ENCODE measurements at places on chromosomes 1 and 21.

GRCh38 chr1:87961992-87962391 lies 633.3 kb downstream of the LMO4 start:
- DNase-seq: no peak

DNA sequence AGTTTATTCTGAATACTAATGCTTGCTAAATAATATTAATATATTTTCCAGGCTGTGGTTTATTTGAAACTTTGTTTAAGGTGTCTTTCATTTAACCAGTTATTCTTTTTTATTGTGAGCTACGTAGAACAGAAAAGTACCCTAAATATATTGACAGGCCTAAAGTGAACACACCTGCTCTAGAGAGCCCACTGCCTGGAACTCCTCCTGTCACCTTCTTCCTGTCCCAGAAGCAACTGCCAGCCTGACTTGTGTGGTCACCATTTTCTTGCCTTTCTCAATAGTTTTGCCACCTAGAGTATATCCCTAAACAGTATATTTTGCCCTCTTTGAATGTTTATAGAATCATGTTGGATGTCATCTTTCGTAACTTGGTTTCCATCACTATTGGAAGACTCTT lies 48.5 kb downstream of the SCCPDH start:
- no peak for DNase-seq

DNA sequence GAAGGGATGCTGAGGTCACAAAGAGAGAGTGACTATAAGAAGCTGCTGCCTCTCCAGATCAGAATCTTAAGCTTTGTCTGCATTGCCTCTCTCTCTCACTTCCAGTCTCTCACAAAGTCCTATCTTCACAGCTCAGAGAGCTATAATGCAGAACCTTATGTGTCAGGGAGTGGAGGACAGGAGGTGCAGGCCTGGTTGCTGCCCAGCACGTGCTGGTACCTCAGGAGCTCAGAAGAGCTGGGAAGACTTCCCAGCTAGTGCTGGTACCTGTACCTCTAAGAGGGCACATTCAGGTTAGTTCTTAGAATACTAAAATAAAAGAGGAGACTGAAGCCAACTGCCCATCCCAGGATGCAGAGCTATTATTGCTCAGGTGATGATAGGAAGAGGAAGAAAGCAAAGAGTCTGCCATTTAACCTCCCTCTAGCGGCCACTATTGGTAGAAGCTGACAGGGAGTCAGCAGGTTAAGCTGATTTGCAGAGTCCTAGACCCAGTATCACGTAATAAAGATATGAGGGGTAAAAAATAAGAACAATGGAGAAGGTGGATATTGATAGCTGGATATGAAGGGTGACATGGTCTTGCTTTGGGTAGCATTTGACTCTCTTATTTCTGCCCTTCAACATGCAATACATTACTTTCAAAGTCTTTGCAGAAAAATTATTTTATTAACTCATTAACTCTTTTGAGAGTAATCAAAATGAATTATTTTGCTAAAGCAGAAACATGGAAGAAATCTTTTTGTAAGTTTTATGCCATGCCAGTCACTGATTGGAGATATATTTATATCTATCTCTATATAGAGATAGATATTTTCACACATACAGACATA lies 138.1 kb upstream of the HMCN1 start:
- peak; percentile 82 for DNase-seq

- no peak for DNase-seq
These were observed 14.2 kb downstream of the RGS1 start for GRCh38 chr1:192589813-192590212.

GRCh38 chr1:150718225-150718891 lies 2.3 kb downstream of the HORMAD1 start:
- DNase-seq: no peak

DNA sequence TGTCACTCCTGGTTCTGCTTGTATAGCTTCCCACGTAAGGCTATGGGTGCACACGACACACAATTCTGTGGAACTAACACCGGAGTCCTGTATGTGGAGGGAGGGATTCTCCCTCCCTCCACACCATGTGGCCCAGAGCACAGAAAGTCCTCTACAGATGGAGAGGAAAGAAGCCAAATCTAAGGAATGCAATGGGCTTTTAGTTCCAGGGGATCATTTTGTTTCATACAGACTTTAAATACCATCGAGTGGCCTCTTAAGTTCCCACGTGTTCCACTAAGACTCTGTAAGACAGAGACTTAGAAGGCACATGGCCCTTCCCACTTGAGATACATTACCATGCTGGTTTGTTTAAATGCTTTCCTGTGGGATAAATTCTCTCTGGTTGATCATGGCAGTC lies 156.0 kb downstream of the TGFB2 start:
- DNase-seq: no peak

- DNase-seq: no peak
These were observed 465.8 kb upstream of the PLXNA2 start for GRCh38 chr1:208709981-208710380.

DNA sequence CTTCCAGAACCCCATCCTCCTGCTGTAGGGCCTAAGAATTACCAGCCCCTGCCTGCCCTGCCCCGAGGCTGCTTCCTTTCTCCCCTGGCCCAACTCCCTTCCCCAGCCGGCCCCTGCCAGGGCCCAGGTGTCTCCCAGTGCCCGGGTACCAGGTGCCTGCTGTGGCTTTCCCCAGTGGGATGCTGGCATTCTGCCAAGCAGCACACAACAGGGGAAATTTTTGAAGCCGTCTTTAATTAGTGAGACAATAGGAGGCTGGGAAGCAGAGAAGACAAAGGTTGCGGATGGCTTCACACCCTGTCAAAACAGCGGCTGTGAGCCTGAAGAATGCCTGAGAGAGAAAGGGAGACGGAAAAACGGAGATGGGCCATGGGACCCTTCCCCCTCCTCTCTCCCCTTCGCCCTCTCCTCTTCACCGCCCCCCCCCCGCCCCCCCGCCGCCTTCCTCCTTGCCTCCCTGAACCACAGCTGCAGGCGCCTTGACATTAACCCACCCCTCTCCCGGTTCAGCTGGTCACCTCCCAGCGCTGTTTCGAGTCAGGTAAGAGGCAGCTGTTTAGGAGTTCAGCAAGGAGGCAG lies 33.6 kb downstream of the LRRN2 start:
- DNase-seq: no peak

- no peak for DNase-seq
These were observed 3.8 kb upstream of the TMEM222 start for GRCh38 chr1:27318136-27318535.

- DNase-seq: no peak
These were observed 26.4 kb upstream of the PLA2G4A start for GRCh38 chr1:186802388-186802787.

GRCh38 chr1:31183927-31184554 lies 55.6 kb downstream of the NKAIN1 start:
- peak; percentile 28 for DNase-seq

- DNase-seq: no peak
These were observed 51.7 kb upstream of the POU3F1 start for GRCh38 chr1:38098101-38098847.

- no peak for DNase-seq
These were observed 143.1 kb downstream of the PLPP3 start for GRCh38 chr1:56436296-56436695.

DNA sequence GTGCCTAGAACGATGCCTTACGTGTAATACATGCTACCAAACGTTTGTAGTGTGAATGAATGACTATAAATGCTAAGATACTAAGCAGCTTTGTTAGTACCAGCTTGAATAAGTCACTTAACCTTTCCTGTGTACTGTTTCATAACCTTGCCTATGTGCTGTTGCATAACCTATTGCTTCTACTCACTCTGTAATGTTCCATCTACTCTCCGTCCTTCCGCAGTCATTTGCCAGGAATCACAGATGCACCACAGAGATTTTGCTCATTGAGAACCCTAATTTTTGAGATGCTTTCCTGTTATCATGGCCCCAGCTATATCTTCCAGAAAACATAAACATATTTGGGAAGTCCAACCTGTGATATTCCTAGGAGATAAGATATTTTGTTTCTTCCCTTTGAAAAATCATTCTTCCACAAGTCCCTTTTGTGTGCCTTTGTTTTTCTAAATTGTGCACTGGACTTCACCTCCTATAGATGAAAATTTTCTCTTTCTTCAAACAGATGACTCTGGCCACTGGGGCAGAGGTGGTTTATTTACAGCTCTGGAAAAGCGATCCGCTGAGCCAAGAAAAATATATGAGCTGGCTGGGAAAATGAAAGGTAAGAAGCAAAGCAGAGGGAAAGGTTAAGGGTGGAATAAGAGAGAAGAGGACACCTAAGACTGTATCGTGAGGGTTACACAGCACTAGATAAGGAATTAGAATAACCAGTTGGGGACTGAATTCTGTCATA lies 44.8 kb downstream of the CHD1L start:
- DNase-seq: no peak

GRCh38 chr1:57551476-57551875 lies 127.6 kb upstream of the DAB1 start:
- DNase-seq: no peak

GRCh38 chr1:212188599-212189351 lies 96.4 kb upstream of the PPP2R5A start:
- peak; percentile 24 for DNase-seq

GRCh38 chr1:212853658-212854057 lies 4.4 kb upstream of the FLVCR1 start:
- DNase-seq: no peak

DNA sequence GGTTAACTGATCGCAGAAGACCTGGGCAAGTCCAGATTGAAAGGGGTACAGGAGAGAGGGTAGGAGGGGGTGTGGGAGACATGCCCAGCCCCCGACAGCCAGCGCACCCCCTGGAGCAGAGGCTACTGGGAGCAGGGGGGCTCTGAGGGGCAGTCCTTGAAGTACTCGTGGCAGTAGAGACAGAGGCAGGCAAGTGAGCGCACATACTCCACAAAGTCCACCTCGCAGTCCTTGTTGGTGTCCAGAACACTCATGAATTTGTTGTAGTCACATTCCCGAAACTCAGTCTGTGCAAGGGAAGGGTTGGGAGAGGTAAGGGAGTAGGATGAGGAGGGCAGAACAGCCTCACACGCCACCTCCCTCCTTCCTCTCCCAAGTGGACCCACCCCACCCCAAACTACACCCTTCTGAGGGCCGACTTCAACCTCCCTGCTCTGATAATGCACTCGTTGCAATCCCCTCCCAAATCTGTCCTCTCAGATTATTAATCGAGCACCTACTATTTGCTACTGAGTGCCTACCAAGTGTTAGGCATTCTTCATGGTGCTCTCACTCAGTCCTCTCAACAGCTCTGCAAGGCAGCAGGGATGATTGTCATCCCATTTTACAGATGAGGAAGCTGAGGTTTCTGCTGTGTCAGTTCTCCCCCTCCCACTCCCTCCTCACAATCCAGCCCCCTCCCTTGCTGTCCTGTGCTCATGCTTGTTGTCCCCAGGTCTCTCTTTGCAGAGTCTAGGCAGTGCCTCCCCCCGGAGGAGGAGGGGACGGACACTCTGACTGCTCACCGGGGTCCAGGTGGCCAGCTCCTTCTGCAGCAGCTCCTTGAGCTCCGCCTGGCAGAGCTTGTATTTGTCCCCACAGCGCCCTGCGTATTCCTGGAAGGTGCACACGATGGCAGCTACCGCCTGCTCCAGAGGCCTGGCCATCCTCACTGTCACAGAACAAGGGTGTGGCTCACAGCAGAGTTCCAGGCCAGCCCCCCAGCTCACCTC lies 1.2 kb downstream of the S100A3 start:
- DNase-seq: no peak

DNA sequence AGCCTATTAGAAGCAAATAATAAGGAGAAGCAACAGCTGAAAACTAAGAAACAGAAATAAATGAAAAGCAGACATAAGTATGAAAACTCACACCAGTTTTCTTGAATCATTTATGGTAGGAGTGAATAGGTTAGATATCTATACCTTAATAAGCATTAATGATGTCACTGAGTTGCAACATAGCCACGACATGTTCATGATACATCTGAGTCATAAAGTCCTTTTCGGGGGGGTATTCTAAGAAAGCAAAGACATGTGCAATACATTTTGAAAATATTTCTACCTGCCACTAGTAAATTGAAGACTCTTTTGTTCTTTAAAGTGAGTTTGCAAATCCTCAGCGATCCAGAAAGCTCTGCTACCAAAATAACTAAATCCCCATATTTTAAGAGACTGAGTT lies 7.2 kb downstream of the CD34 start:
- DNase-seq: no peak

DNA sequence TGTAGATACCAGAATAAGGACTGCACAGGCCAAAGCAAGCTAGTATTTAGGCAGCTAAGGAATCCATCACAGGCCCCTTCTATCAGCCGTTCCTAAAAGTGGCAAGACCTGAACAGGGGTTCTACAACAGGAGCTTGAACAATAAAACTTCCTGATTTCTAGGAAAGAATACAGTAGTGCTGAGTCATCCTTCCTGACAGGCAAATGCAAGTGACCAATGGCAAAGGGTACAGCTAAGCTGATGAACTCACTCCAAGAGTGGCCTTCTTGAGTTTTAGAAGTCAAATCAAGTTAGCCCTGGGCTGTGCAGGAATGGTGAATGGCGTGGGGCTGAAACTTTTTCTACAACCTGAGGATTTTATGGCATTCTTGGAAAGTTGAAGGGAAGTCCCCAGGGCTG lies 112.9 kb downstream of the GREM2 start:
- DNase-seq: no peak

GRCh38 chr21:34844013-34844923 lies 175.5 kb downstream of the CLIC6 start:
- DNase-seq: no peak

DNA sequence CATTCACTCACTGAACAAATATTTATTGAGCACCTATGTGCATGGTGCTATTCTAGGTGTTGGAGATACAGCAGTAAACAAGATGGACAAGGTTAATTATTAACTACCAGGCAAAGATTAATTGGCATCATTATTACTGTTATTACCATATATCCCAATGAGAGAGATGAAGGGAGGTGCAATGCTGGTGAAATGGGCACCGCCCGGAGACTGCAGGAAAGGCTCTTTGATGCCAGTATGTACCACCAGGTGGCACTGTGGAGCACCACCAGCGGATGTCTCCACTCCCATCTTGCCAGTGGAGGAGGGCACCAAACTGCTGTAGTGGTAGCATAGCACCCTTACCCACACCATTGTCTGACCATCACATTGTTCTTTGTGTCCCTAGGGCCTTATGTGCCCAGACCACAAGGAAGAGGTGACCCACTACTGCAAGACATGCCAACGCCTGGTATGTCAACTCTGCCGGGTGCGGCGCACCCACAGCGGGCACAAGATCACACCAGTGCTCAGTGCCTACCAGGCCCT lies 3.0 kb downstream of the TRIM46 start:
- peak; percentile 88 for DNase-seq

GRCh38 chr1:30106125-30106524 lies 617.3 kb downstream of the MATN1 start:
- no peak for DNase-seq

- no peak for DNase-seq
These were observed 21.6 kb upstream of the DIP2A start for GRCh38 chr21:46437096-46437498.

- DNase-seq: no peak
These were observed 61.3 kb downstream of the SH3GLB1 start for GRCh38 chr1:86765674-86766073.

DNA sequence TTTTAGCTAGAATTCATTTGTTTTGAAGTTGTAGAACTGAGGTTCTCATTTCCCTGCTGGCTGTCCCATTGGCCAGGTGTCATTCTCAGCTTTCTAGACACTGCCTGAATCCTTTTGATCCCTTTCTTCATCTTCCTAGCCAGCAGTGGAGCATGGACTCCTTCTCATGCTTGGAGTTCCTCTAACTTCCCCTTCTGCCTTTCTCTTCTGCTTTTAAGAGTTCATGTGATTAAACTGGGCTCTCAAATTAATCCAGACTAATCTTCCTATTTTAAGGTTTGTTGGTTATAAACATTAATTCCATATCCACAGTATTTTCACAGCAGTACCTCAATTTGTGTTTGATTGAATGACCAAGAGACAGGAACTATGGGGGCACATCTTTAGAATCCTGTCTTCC lies 52.3 kb downstream of the ADAMTS5 start:
- no peak for DNase-seq

- DNase-seq: no peak
These were observed 12.8 kb downstream of the GPN2 start for GRCh38 chr1:26877326-26877725.
